ENCODE measurements at places on chromosomes 4 and X.

DNA sequence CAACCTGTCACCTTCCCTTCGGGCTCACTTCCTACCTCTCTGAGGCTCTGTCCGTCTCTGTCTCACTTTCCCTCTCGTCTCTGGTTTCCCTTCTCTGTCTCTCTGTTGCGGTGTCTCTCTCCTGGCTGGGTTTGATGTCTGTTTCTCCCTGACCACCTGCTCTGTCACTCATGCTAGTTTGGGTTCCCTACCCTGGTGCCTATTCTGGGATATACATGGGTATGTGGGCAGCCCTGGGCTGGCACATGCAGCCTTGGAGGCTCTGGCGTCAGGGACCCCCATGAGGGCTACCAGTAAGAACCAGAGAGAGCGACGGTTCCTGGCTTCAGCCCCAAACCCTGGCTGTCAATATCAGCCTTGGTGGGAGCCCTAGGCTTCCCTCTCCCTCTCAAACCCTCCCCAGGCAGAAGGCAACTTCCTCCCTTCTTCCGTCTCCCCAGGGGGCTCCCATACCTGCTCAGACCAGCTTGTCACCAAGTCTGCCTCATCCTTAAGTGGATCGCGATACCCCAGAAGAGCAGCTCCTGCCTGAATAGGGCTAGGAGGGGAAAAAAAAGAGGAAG is 314 bp downstream of the DNASE1L1 start:
- DNase-seq = no peak

GRCh38 chr4:139563515-139563914 is 7.5 kb upstream of the SETD7 start:
- DNase-seq = no peak

DNA sequence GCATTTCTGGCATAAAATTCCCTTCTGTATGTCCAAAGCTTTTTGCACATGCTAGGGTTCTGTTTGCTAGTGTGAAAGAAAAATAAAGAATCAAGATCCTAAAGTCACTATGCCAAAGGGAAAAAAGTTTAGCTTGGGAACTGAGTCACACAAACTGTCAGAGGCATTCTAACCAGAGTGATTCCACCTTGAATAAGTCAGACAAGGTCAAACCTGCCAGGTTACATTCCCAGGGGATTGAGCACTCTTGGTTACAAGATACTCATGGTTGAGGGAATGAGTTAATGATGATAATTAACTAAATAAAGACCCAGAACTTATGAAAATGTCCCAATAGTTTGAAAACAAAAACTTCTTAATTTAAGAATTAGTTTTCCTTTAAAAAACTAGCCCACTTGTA is 13.7 kb upstream of the UGT2B17 start:
- no peak for DNase-seq

DNA sequence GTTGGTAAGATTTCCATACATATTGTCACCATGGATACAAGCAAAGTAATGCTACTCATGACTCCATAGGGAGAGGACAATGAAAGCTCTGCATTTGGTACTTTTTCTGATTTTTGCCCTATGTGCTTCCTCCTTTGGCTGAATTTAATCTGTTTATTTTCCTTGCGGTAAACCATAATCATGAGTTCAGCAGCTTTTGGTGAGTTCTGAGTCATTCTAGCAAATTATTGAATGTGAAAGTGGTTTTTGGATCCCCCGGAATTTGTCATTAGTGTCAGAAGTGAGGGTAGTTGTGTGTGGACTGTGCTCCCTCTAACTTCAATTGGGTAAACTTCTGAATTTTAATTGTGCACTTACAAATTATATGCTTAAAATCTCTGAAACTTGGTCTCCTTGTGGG is 170.3 kb downstream of the MOSPD2 start:
- DNase-seq = no peak

- no peak for DNase-seq
Observed at GRCh38 chr4:140052050-140052449, 101.9 kb downstream of the MAML3 start.

- DNase-seq = peak; percentile 10
Observed at GRCh38 chr4:72631296-72631695, 62.3 kb upstream of the ADAMTS3 start.

DNA sequence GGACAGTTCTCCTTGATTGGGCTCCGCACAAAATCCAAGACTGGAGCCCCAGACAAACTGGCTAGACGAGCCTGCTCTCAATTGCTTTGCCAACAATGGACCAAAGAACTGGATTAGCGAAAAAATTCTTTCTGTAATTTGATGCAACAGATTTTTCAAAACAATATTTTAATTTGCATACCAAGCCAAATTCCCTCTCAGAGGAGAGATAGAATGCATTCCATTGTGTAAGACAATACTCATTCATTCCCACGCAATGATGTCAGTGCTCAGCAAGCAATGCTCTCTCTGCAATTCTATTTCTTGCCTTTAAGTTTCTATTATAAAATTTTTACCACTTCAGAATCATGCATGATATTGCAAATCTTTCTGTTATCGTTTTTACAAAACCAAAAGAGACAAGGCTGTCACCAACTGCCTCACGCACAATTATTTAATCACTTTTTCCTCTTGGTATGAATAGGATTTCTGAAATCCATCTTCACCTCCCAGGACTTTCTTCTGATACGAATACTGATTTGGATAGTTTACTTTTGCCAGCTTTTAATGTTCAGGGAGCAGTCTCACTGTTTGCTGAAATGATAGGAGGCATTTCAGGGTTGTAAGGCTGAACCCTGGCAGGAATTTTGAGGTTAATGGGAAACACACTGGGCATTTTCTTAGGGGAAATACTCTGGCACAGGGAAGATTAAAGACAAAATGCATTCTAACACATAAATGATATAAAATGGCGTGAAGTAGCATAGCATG is 46.1 kb upstream of the HCCS start:
- DNase-seq = no peak

GRCh38 chr4:140611854-140612253 is 43.1 kb upstream of the UCP1 start:
- no peak for DNase-seq

DNA sequence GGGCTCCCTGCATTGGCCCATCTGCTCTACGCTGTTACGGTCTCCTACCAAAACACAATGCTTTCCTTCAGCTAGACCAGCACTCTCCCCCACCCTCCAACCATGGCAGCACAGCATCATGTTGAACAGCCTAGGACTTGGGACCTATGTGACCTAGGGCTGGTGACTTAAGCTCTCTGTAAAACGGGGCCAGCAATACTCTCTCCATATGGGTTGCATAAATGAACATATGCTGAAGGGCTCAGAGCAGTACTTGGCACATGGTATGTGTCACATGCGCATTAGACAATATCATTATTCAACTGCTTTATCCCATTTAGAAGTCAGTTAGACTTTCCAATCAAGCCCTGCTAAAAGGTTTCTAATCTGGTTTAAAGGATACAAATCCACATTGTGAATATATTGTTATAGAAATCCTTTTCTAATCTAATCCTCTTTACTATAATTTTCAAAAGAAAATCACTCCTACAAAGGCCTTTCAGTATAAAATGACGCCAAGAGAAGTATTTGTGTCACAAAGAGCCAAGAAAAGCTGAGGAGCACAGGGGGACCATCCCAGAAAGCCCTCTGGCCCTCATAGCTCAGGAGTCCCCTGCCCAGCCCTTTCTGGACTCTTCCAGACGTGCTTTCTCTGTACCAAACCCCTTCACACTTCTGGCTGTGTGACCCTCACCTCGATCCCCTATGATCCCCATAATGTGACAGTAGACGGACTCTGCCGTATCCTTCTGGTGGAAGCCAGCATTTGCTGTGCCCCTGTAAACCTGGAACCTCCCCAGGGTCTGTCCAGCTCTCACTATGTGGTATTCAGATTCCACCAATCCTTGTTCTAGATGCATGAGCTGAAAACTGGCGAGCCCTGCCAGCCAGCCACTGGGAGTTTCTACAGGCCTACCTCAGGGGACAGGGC is 42.3 kb downstream of the NSG1 start:
- DNase-seq = no peak

GRCh38 chr4:8163436-8164193 is 5.0 kb upstream of the ABLIM2 start:
- DNase-seq = no peak

DNA sequence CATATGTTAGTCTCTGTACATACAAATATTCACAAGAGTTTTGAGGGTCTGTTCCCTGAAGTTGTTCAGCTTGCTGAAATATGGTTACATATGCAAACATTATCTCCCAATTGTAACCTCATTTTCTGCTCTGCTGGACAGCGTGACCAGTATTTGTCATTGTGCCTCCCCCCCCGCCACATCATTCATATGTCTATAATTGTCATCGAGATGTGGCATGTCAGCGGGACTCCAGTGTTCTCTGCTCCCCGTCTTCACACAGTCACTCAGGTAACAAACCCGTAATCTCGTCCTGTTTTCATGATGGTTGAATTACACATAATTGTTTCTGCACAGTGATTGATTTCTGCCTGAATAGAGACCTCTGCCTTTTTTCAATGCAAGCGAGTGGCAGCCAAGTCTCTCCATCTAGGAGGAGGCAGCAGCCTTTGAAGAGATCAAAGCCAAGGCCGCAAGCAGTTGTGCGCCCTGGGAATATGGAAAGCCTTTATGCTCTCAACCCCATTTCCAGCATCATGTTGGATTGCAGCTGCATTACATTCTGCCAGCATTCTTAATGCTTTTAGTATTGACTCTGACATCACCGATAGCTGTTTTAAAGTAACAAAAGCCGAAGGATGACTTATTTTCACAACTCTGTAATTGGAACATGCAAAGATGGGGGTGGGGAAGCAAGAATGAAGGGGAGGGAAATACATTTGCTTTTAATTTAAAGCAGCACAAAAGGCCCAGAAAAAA is 27.4 kb downstream of the LEF1 start:
- no peak for DNase-seq

DNA sequence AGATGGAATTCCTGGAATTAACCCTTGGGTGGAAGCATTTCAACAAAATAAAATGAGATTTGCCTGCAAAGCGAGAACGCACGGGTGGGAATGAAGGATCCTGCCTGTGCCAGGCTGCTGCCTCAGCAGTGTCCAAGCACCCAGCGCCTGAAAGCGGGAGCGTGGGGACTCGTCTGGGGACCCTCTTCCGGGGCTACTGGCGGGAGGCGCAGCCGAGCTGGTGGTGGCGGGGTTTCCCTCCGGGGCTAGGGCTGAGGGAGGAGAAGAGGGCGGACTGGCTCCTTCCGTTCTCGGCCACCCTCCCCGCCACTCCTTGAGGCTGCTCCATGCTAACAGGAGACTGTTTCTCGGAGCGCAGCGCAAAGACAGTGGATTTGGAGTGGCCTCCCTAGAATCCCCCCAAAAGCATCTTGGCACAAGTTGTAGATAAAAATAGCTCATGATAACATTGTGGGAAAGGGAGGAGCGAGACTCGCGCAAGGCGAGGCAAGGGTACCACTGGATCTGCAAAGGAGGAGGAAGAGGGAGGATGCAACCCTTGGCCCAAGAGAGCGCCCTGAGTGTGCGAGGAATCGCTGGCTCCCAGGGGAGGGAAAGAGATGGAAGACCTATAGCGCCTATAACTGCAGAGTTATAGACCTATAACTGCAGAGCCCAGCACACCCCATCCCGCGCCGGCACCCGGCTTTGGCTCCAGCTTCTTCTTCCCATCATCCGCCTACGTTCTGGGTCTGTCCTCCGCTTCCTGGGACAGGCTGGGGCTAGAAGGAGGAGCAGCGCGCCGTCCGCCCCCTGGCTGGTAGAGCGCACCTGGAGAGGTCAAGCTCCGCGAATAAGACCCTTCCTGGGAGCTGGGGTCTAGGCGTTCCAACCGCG is 1.3 kb downstream of the HS3ST1 start:
- DNase-seq = no peak

- DNase-seq = no peak
Observed at GRCh38 chrX:2874222-2875135, 45.7 kb downstream of the GYG2 start.

DNA sequence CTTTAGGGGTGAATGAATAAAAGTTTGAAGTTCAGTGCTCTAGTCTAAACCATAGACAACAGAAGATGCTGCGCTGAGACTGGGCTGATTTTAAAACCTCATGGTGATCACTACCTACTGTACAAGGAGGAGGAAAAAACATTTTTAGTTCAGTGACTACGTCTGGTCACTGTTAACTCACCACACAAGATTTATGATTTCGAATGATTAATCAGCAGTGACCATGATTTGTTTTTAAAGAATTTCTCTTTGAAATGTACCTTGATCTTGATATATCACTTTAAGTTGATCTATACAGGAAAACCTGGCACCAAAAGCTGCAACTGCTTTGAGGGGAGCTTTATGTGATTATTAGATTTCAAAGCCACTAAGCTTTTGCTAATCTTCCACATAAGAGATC is 286.3 kb downstream of the PDGFC start:
- no peak for DNase-seq

GRCh38 chr4:89253311-89253710 is 54.3 kb downstream of the GPRIN3 start:
- no peak for DNase-seq

DNA sequence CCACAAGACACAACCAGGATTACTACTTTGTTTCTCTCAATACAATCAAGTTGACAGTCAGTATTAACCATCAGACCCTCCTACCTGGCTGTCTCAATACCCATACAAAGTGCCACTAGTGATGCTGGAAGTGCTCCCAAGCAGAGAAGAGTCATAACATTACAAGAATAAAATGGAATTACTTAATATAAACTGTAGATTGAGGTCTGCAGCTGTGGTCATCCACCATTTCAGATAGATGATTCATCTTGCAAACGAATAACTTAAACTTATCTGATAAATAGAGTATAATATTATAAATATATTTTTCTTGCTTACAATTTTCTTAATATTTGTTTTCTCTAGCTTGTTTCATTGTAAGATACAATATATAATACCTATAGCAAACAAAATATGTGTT is 1034.2 kb upstream of the PCDH10 start:
- no peak for DNase-seq

DNA sequence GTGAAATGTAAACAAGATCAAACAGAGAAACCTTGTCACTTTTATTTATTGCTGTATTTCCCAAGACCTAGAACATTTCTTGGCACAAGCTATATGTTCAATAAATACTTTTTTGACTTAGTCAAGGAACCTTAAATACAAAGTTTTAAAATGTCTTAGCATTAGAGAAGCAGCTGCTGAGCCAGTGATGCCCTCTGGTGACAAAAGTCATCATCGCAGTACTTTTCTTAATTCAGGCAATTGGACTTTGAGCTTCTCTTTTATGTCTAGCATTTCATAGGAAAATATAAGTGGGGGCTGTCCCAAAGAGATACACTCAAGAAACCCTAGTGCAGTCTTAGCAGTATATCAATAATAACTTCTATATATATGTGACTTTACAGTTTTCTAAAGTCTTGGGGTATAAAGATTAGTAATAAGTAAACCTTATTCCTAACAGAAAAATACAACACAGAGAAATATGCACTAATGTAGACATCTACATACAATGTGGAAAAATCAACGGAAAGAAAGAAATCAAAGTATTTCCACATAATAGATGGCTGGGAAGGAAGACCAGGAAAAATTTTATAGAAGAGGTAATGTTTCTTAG is 118.4 kb downstream of the DTHD1 start:
- DNase-seq = no peak

- no peak for DNase-seq
Observed at GRCh38 chrX:116841290-116841689, 378.5 kb upstream of the CT83 start.
